ENCODE measurements at places on chromosomes 2 and 18. TPM values are rescaled to one million over a fixed set of nuclear protein-coding genes. Genes with fewer than 3 reads are reported as not detected.

The NAT8 gene
- not detected for polyA plus RNA-seq

DNA sequence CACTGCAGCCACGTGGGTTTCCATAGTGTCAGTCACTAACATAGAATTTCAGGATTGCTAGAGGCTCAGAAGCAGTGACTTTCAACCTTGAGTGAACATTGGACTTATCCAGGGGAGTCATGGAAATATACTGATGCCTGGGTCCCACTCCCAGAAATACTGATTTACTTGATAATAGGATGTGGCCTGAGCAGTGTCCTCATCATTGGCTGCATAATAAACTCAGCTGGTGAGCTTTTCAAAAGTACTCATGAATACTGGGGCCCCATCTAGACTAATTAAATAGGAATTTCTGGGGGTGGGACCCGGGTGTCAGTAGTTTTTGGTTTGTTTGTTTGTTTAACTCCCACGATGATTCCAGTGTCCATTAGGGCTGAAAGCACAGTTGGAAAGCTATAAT is 141.4 kb downstream of the COL4A4 start:
- no peak for DNase-seq

- DNase-seq: peak; percentile 79
These were observed 307.7 kb upstream of the CCDC68 start for GRCh38 chr18:55266981-55267380.

DNA sequence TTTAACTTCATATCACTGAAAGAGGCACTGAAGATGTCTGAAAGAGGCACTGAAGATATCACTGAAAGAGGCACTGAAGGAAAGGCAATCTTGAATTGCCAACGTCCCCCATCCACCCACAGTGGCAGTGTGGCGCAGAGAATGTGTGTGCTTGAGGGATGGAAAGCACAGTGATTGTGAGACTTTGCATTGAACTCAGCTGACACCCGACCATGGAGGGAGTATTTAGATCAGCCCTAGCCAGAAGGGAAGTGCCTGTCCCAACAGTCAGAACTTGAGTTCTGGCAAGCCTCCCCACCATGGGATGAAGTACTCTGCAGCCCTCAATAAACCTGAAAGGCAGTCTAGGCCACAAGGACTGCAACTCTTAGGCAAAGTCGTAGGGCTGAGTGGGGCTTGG is 33.8 kb downstream of the MAP4K3 start:
- no peak for DNase-seq

DNA sequence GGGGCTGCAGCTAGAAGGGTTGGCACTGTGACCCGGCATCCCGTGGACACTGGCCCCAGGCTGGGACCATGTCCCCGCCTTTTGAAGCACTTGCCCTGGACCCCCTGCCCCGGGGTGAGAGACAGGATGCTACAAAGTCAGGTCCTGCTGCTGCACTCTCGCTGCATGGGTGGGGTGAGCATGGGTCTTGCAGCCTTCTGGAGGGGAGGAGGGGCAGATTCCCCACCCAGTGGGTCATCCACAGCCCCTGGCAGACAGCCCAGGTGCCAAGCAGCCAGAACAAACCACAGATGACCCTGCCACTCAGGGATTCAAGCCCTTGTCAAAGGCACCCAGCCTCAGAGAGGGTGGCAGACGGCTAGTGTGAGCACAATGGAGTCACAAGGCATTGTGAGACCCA is 5.7 kb upstream of the NMUR1 start:
- DNase-seq: no peak

The NLRC4 gene
- 0.18 TPM for polyA plus RNA-seq

DNA sequence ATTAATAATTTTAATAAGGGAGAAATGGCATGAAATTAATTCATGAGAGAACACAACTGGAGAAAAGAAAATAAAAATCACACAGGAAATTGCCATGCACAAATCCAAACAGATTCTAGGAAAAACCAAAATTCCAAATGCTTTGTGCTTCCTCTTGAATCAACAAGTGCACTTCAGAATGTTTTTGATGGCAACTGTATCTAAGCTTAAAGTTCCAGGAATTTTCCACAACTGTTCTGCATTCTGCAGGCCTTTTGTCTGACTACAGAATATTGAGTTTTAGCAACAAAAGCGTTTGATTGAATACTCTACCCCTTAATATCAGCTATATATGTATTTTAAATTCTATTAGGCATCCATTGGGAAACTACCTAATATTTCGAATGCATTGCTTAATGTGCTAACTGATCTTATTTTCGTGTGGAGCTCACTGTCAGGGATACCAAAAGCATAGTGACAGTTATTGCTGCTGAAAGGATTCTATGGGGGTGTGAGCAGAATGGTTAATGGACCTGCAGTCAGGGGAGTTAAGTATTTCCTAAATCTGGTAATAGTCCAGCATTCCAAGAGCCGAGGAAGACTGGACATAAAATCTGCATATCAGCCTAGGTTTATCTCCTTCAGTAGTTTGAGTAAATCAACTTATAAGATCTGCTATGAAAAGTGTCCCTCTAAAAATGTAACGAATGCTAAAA is 482.7 kb upstream of the POU3F3 start:
- DNase-seq: no peak

GRCh38 chr2:65500310-65501040 is 68.1 kb upstream of the SPRED2 start:
- no peak for DNase-seq

DNA sequence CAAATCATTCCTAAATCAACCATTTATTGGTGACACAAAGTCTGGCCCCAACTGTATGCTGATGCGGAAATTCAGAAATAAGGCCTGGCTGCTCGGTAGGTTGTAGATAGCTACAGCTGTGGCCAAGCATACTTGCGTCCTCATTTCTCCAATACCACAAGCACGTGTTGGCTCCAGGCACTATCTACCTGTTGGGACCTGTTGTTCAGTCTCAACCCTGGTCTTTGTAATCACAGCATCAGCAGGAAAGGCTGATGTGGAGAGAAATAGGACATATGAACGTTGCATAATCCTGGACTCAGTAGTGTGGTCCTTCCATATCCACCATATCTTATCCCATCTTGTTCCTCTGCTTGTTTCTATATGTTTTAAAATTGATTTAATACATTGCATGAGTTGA is 212.6 kb downstream of the PMAIP1 start:
- DNase-seq: no peak

GRCh38 chr2:120751553-120751952 is 15.9 kb downstream of the GLI2 start:
- peak; percentile 41 for DNase-seq

DNA sequence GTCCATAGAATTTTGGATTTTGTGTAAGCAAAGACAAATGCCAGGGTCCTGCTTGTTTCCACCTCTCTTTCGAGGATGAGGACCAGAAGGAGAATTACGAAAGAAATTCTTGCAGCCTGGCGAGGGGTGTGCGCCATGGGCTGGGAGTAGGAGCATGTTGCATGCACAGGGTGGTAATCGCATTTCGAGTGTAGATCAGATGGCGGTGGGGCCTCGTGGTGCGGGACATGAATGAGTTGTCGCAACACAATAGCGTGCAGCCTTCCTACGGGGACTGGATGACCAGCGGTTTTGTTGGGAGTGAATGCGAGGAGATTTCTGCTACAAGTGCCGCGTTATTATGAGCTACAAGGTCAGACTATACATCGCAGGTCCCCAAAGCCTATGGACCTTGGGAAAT is 4.2 kb upstream of the EN1 start:
- DNase-seq: no peak

GRCh38 chr2:19312949-19313348 is 45.5 kb downstream of the OSR1 start:
- DNase-seq: peak; percentile 69

DNA sequence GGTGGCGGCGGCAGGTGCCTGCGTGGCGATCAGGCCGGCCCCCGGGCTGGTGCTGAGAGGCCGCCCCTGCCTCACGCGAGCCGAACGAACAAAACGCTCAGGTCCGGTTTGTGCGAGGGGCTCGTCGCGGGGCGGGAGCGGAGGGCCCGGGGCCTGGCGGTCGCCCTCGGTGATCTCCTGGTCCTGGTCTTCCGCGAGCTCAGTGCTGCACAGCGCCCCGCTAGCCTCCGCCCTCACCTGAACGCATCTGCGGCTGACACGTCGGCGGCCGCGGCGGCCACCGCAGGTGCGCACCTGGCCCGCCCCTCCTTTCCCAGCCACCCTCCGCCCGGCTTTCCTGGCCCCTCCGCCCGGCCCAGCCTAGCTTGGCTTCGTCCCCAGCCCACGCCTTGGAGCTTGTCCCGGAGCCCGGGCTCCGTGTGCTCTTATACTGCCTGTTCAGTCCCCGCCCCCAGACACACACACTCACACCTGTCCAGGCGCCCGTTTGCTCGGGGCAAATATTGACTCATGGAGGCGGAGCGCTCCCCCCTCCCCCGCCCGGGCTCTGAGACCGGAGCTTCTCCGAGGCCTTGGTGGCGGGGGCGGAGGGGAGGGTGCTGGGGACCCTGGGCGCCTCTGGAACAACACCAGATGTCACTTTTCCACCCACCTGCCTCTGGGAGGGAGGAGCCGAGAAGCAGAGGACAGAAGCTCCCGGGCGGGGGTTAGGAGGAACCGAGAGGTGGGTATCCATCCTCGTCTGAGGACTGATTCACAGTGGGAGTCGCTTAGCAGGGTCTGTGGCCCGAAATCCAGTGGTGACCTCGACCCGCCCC is 8.6 kb upstream of the CRYBA2 start:
- no peak for DNase-seq

DNA sequence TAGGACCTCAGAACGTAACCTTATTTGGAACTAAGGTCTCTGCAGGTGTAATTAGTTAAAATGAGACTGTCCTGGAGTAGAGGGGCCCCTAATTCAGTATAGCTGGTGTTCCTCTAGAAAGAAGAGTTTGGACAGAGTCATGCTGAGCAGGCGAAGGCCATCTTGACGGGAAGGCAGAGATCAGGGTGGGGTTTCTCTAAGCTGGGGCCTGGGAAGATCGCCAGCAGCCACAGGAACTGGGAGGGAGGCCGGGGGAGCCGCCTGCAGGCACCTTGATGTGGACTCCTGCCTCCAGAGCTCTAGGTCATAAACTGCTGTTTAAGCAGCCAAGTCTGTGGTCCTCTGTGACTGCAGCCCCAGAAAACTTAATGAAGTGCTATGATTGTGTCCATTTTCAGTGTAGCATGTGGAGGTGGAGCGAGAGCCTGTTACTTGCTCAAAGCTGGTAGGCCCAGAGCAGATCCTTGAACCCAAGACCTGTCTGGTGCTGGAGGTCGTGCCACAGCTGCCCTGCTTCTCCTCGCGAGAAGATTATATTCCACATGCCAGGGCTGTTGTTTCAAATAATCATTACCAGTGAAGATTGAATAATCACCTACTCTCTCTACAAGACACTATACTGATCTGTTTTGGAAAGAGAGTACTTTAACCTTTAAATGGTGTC is 105.7 kb downstream of the TPO start:
- no peak for DNase-seq

- DNase-seq: no peak
These were observed 1087.2 kb downstream of the DPP10 start for GRCh38 chr2:115529627-115530026.

DNA sequence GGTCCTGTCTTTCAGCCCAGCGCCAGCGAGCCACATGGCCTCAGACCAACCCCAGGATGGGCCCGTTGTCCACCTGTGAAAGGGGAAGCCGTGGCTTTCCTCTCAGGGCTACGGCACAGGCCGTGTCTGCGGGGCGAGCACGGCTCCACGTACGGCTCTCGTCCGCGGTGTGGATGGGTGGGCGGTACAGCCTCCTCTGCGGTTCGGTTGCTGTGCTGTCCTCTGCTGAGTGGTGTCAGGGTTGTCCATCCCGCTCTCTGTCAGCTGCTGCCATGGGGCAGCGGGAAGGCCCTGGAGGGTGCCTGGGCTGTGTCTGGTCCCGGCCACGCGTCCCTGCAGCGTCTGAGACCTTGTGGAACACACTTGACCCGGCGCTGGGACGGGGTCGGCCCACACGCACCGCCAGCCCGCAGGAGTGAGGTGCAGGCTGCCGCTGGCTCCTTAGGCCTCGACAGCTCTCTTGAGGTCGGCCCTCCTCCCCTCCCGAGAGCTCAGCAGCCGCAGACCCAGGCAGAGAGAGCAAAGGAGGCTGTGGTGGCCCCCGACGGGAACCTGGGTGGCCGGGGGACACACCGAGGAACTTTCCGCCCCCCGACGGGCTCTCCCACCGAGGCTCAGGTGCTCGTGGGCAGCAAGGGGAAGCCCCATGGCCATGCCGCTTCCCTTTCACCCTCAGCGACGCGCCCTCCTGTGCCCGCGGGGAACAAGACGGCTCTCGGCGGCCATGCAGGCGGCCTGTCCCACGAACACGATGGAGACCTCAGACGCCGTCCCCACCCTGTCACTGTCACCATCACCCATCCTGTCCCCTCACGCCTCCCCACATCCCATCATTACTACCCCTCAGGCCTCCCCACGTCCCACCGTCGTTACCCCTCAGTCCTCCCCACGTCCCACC is 128.7 kb downstream of the NFATC1 start:
- DNase-seq: no peak

DNA sequence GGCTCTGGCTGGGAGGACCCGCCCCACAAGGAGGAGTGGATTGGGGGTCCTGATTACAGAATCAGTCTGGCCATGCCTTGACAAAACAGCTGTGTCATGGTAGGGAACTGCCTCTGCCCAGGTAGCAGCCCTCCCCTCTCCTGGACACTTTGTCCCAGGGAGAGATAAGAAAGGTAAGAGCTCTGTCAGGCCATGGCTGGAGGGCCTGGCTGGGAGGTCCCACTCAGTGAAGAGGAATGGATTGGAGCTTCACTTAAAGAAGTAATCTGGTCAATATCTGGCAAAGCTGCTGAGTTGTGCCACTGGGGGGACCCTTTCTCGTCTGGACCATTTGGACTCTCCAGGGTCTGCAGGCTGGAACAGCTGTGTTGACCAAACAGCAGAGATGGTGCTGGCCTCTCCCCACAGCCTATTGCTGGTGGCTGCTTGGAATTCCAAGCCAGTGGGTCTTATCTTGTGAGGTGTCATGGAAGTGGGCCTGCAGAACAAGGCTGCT is 75.4 kb downstream of the EPC2 start:
- DNase-seq: no peak

DNA sequence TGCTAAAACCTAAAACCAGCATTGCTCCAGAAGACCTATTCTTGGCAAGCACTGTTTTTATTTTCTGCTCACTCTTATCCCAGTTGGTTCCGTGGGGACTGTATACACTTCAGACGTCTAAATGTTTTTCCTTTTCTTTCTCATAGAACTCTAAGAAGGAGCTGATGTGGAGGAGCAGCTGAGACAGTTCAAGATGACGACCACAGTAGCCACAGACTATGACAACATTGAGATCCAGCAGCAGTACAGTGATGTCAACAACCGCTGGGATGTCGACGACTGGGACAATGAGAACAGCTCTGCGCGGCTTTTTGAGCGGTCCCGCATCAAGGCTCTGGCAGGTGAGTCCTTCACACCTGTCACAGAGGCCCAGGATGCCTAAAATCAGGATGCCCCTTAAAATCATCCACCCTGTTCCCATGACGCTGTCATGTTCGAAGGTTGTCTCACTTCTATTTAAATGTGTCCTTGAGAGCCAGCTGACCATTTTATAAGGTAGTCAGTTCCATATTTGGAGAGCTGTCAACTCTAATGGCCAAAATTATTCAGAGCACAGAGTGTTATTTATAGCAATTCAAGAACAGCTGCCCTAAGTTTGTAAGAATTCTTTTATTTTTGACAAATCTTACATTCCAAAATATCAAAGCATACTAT is 70.2 kb downstream of the SPTBN1 start:
- no peak for DNase-seq

GRCh38 chr2:79972661-79973060 is 331.9 kb downstream of the LRRTM1 start:
- DNase-seq: no peak

All from GM23248 (cell line).